ENCODE measurements at places on chromosomes 5 and 9.
A peak's percentile ranks its signal among the peaks of the same experiment; 100 is the strongest.

DNA sequence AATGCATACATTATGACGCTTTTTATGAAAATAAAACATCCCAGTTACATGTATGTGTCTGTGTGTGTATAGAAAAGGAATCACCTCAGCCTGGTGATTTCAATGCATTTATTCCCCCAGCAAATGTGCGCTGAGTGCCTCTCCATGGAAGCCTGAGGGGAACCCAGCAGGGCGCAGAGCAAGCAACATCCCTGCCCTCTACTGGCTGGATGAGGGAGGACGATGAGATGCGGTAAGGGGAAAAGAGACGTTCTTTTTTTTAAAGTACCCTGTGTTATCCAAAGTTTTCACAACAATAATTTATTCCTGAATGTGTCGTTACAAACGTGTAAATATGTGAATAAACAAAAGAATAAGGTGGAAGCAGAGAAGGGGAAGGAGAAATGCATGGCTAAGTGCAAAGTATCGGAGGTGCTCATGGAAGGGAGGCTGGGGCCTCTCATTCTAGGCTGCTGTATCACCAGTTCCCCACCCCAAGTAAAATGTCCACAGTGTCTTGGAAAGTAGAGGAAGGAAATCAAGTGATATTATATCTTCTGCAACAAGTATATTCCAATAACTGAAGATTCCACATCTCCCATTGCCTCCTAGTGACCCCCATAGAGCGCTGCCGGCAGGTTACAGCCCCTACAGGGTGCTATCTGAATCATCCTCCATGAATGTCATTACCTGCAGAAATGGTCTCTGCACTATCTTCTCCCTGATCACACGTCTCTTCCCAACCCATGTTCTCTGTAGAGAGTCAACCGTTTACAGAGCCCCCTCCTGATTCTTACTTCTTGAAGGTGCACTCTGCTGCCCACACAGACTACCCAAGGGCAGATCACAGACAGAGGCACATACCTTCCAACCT, 13.0 kb upstream of the ABLIM3 start:
- DNase-seq = no peak

DNA sequence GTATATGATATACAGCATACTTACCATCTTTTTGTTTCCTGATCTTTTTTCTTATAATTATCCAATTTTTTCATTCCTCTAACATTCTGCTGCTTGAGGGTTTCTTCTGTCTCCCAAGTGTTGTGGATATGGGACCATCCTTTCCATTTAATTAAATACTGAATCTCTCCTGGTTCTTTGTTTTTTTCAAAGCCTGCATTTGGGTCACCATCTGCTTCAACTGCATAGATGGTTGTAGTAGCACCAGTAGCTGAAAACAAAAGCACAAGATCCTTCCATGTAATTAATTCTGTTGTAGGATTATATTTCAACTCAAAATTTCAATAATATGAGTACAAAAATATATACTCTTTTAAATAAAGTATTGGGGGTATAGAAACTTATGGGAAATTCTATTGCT, 29.4 kb downstream of the CHD1 start:
- DNase-seq = no peak

GRCh38 chr5:57445006-57445704, 37.5 kb downstream of the ACTBL2 start:
- DNase-seq = no peak

GRCh38 chr9:30913331-30913730, 1471.1 kb upstream of the ACO1 start:
- DNase-seq = no peak

DNA sequence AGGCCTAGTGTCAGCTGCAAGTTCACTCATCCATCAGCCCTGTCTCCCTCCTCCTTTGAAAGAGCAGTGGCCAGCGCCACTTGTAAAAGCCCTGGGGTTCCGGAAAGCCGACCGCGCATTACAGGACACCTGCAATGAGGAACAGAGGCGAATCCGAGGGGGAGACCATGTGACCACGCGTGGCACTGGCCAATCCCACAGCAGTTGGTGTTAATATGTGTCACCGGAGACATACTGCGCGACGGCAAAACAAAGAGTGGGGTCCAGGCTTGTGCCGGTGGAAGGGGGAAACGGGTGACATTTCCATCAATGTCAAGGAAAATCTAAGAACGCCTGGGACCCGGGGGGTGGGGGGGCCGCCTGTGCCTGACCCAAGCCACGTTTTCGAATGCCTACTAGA, 480.8 kb downstream of the SPATA31A7 start:
- no peak for DNase-seq

DNA sequence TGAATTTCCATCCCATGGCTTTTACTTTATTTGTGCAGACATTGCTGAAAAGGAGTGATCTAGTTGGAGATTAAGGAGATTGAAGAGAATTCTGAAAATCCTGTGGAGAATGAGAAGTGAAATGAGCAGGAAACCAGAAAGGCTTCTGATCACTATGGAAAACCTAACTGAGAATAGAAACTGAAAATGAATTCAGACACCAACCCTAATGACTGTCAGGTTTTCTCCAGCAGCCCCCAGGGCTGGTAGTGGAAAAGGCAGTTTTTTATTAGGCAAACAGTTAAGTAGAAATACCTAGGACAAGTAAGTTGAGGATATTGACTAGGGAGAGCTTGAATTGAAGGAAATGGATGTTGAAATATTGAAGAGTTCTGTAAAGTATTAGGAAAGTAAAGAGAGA, 14.7 kb upstream of the ARRDC3 start:
- no peak for DNase-seq

DNA sequence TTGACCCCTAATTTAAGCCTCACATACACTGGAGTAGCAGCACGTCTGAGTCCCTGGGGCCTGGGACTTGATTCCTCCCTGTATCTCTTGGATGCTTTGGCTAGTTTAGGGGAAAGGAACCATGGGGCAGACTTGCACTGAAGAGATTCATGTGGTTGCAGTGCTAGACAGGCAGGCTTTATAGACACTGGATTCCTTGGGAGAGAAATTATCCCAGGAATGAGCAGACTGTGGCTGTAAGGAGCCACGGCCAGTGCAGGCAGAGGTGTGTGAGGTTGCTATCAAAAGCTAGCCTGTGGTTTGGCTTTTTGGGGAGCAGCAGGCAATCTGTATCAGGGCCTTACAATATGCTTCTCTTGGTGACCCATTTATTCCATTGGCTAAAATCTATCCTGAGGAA, 20.5 kb upstream of the PITX1 start:
- DNase-seq = no peak

- no peak for DNase-seq
Measured at GRCh38 chr5:420632-421286, 22.2 kb upstream of the EXOC3 start.

- DNase-seq = no peak
Measured at GRCh38 chr9:134340475-134341160, 14.4 kb downstream of the RXRA start.

- no peak for DNase-seq
Measured at GRCh38 chr5:87151547-87151946, 116.1 kb upstream of the RASA1 start.

DNA sequence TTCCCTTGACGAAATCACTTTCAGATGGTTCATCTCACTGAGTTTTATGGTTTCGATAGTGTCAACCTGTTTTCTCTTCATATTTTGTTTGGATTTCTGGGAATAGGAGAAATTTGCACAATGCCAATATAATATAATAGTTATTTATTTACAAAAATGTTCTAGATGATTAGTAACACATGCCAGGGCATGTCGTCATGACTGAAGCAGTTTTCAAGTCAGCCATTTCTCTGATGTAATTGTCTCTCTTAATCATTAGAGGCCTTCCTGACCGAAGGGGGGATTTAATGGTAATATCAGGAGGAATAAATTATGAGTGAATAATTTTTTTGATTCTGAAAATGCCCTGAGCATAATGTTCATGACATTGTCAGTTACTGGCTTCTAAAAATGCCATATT, 246.5 kb upstream of the ATP10B start:
- no peak for DNase-seq

GRCh38 chr5:125160787-125161502, 414.5 kb upstream of the ZNF608 start:
- no peak for DNase-seq

DNA sequence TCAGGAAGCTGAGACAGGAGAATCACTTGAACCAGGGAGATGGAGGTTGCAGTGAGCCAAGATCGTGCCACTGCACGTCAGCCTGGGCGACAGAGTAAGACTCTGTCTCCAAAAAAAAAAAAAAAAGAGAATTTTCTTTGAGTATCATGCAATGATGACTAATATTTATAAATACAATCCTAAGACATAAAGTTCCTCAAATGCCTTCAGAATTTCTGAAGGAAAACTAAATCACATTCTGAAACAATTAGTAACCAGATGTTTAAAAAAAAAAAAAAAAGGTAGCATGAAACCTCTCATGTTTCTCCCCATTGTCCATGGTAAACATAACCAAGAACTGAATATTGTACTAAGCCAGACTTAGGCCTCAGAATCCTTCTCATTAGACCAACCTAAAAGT, 23.1 kb downstream of the MLLT3 start:
- no peak for DNase-seq

- DNase-seq = no peak
Measured at GRCh38 chr5:179287631-179288030, 57.6 kb downstream of the ADAMTS2 start.

GRCh38 chr5:146574713-146575112, 58.7 kb upstream of the GPR151 start:
- DNase-seq = no peak

DNA sequence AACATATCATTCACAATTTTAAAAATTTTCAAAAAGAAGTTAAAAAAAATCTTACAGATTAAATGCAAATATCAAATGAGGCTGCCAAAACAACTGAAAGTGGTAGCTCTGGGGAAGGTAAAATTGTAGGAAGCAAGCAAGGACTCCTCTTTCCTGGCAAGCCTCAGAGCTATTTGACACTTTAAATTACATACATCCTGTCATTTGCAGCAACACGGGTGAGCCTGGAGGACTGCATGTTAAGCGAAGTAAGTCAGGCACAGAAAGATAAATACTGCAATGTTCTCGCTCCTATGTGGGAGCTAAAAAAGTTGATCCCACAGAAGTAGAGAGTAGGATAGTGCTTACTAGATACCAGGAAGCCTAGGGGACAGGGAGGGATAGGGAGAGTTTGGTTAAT, 58.0 kb downstream of the LPAR1 start:
- no peak for DNase-seq

DNA sequence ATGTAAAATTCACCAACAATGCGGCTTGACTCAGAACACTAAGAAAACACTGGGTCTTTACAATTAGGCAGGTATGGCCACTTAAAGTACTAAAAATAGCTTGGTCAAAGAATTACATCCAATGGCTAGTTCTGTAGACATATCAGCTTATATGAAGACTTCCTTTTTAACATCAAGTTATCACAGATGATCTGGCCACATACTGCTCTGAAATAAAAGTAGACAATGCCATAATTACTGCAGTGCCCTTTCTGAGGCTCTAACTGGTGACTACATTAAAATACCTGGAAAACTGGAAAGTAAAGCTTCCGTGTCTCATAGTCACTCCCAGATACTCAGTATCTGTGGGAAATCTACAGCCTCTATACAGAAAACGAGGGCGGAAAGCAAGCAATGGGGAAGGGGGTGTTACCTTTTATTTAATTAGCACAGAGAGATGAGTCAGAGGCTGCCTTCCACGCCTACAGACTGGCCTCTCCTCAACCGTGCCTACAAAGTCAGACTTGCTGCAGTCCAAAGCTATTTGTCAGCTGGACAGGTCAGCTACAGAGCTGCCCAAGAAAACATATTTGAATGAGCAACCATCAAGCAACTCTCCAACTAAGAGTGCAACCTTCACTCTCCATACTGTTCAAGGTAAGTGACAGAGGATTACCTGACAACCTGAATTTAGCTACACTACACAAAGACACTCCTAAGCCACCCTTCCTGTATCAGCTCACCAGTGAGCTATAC, 8.7 kb downstream of the SERINC5 start:
- peak; percentile 40 for DNase-seq

GRCh38 chr5:90810211-90810610, 251.6 kb downstream of the ADGRV1 start:
- DNase-seq = no peak

DNA sequence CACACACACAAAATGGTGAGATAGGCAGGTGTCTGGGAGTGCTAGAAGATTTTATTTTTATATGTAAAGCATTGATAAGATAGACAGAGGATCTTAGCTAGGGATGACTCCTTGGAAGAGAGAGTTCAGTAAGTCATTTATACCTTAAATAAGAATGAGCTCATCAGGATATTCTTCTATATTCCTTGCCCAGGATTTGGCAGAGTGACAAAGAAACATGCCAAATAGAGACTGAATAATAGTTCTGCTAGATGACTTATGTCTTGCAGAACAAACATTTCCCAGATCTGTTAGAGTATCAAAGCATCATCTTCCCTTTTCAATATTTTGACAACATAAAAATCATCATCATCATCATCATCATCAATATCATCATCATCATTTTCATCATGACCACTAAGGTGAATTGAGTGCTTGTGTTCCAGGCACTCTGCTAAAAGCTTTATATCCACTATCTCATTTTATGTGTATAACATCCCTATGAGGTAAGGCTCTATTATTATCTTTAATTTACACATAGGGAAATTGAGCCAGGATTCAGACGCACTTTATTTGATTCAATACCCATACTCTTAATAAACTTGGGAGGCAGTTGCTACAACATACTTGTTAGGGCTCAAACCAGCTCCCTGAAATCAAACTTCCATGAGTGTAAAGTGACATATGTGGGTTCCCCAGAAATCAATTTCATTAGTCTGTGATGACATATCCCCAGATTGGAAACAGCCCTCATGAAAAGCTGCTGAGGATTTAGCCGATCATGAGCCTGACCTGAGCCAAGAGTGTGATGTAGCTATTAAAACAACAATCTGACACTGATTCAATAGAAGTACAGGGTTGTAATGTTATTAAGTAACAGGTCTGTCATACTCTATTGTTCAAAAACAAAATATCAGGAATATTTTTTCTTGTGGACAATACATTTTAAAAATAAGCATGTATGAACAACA, 176.3 kb upstream of the SEMA6A start:
- DNase-seq = no peak

GRCh38 chr5:152142840-152143469, 218.3 kb upstream of the GLRA1 start:
- peak; percentile 34 for DNase-seq

GRCh38 chr5:75142566-75143136, 90.3 kb upstream of the GCNT4 start:
- DNase-seq = no peak

DNA sequence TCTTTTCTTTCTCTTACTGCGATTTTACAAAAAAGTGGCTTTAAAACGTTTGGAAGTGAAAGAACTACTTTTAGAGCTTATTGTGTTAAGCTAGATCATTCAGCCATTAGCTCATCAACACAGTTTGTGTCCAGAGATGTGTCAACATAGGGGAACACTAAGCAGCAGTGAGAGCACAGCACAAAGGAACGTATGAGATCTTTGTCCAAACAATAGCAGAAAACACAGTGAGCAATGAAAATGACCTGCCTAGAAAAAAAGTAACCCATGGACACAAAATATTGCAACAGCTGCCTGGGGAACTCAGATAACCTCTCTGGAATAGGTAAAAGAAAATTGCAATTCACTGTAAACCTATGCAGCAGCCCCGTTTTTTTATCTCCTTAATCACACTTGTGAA, 372.5 kb downstream of the ARHGEF28 start:
- no peak for DNase-seq

Data from stimulated activated naive CD4-positive, alpha-beta T cell treated with Interleukin-2 at 50 U/mL for 16 hours (primary cell).